ENCODE measurements at places on chromosomes 7 and 10. TPM values are rescaled to one million over a fixed set of nuclear protein-coding genes. Genes with fewer than 3 reads are reported as not detected.
A peak's percentile ranks its signal among the peaks of the same experiment; 100 is the strongest.

GRCh38 chr10:118742032-118742431 is 12.7 kb downstream of the CACUL1 start:
- peaks cover 2% of the 10 kb centered on the region for H3K36me3 ChIP-seq
- no peaks in the 10 kb centered on the region for H3K27me3 ChIP-seq
- H3K4me1 ChIP-seq, result peaks cover 60% of the 10 kb centered on the region
- DNase-seq, result no peak
- H3K27ac ChIP-seq, result no peak overlapping the region

DNA sequence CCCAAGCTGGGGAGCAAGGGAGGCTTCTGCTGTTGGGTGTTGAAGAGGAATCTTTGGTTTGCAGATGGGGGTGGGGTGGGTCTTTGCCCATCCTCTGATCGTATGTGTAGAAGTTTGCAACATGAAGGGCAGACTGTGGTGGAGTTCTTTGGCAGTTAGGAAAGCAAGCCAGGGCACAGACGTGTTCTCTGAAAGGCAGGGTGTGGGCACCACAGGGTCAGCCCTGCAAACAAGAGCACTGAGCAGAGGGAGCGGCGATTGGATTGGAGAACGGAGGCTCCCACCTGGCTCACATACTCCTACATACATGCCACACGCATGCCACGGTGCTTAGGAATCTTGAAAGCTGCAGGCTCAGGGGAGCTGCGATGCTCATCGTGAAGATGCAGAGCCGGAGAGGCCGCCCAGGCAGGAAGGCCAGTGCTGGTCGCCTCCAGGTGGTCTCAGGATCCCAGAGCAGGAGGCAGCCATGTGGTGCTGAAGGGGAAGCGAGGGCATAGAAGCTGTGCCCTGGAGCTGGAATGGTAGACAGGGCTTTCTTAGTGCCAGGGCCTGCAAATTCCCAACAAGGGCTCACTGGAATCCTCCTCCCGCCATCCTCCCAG is 149.0 kb downstream of the MGMT start:
- no peaks in the 10 kb centered on the region for H3K27me3 ChIP-seq
- peak overlapping the region; percentile 29 for H3K27ac ChIP-seq
- H3K4me3 ChIP-seq, result no peak overlapping the region
- DNase-seq, result no peak
- peaks cover 12% of the 10 kb centered on the region for H3K36me3 ChIP-seq

DNA sequence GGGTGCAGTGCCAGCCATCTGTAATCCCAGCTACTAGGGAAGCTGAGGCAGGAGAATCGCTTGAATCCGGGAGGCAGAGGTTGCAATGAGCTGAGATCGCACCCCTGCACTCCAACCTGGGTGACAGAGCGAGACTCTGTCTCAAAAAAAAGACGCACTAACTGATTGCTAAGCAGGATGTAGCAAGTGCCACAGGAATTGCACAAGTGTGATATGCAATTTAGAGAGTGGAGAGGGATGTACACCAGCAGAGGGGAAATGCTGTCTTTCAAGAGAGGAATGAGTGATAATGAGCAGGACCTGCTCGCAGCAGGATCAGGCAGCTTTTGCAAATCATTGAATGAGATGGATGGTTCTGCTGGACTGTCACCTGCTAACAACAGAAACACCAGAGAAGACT is 13.3 kb upstream of the SLC16A12 start:
- DNase-seq, result no peak
- no peaks in the 10 kb centered on the region for H3K4me1 ChIP-seq
- peaks cover 8% of the 10 kb centered on the region for H3K27me3 ChIP-seq
- peaks cover 1% of the 10 kb centered on the region for H3K36me3 ChIP-seq

- peaks cover 24% of the 10 kb centered on the region for H3K27me3 ChIP-seq
- H3K4me1 ChIP-seq, result peaks cover 13% of the 10 kb centered on the region
- DNase-seq, result no peak
- peaks cover 2% of the 10 kb centered on the region for H3K36me3 ChIP-seq
- peak overlapping the region; percentile 70 for H3K27ac ChIP-seq
These were observed 72.9 kb downstream of the NPY start for GRCh38 chr7:24356718-24357386.

Gene SMKR1
- total RNA-seq, result 4.0 TPM

Measured in activated T-cell treated with anti-CD3 and anti-CD28 coated beads, Interleukin-2, amount 50 U/mL, for 72 hours (primary cell).